ENCODE measurements at places on chromosomes 3 and 15.

DNA sequence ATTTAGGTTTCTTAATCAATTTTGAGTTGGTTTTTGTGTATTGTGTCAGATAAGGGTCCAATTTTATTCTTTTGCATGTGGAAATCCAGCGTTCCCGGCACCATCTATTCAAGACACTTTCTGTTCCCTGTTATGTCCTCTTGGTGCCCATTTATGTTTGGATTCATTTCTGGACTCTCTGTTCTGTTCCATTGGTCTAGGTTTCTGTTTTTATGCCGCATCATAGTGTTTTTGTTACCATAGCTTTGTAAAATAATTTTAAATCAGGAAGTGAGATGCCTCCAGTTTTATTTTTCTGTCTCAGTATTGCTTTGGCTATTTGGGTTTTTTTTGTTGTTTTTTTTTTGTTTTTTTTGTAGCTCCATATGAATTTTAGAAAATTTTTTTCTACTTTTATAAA lies 97.1 kb downstream of the LRRC28 start:
- H3K4me1 ChIP-seq = no peaks in the 10 kb centered on the region
- no peak for DNase-seq
- H3K27ac ChIP-seq = no peak overlapping the region
- no peaks in the 10 kb centered on the region for H3K27me3 ChIP-seq
- H3K4me3 ChIP-seq = no peak overlapping the region

DNA sequence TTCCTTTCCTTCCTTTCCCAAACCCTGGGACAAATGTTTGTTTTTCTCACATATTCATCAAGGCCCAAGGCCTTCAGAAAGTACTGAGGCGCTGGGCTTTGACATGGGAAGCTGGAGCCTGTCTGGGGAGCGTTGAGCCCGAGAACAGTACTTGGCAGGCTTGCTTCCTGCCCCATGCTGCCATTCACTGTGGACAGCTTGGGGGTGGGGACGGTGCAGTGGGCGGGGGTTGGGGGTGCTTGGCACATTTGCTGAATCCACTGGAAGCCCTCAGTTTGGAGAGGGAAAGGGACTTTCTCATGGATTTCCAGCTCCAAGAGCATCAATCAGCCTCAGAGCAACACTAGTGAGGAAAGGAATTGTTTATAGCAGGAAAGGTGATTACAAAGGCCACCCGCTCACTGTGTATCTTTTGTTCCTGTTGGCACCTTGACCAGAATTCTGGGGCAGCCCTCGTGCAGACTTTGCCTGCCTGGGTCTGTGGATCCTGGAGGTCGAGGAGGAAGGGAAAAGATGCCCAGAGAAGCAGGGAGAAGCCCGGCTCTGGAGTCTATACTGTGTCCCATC lies 199.8 kb upstream of the RGMA start:
- H3K36me3 ChIP-seq = no peaks in the 10 kb centered on the region
- H3K27me3 ChIP-seq = no peaks in the 10 kb centered on the region
- no peak for DNase-seq
- no peak overlapping the region for H3K27ac ChIP-seq
- no peak overlapping the region for H3K4me3 ChIP-seq

DNA sequence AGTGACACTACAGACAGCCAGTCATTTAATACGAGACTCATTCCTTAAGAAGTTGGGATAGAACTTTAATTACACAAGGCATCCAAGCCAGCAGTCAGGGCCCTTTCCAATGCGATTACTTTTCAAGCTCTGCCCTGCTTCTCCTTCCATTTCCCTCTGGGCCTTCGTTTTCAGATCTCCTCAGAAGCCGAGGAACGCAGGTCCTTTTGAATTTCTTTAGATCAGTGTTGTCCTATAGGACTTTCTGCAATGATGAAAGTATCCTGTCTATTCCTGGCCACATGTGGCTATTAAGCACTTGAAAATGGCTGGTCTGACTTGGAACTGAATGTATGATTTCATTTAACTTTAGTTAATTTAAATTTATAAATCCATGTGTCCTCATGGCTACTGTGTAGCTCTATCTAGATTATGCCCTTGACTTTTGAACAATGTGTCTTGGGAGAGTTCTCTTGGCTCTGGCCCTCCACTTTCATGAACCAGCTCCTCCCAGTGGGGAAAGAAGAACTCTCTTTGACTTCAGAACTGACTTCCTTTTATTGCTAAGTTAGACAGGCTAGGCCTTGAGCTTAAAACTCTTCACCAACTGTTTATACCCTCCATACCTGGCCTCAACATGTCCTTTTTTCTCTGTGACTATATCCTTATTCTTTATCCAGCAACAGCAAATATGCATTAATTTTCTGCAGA lies 22.6 kb downstream of the TGFBR2 start:
- no peak overlapping the region for H3K4me3 ChIP-seq
- no peaks in the 10 kb centered on the region for H3K36me3 ChIP-seq
- no peak overlapping the region for H3K27ac ChIP-seq
- DNase-seq = no peak
- H3K27me3 ChIP-seq = no peaks in the 10 kb centered on the region

DNA sequence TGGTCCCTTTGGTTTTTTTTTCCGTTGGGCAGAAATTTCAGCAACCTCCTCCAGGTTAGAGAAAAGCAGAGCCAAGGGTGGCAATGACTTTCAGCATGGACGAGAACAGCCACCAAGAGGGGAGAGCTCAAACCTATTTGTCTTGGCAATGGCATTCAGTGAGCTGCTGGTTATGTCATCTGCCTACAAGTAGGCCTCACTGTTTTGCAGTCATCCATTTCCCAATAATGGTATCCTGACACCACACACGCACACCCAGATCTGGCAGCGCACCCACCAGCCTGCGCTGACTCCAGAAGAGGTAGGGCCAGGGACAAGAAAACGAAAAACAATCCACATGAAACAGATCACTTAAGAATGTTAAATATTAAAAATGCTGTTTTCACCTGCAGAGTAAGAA lies 92.3 kb downstream of the MAGI1 start:
- no peaks in the 10 kb centered on the region for H3K36me3 ChIP-seq
- no peak overlapping the region for H3K27ac ChIP-seq
- no peak for DNase-seq
- H3K27me3 ChIP-seq = no peaks in the 10 kb centered on the region
- H3K4me1 ChIP-seq = peaks cover 9% of the 10 kb centered on the region

- H3K27ac ChIP-seq = no peak overlapping the region
- H3K27me3 ChIP-seq = peaks cover 50% of the 10 kb centered on the region
- no peak overlapping the region for H3K4me3 ChIP-seq
- no peaks in the 10 kb centered on the region for H3K36me3 ChIP-seq
- DNase-seq = no peak
- H3K4me1 ChIP-seq = peaks cover 3% of the 10 kb centered on the region
Observed at GRCh38 chr15:96320107-96320506, 10.4 kb upstream of the NR2F2 start.

- H3K4me1 ChIP-seq = no peaks in the 10 kb centered on the region
- H3K36me3 ChIP-seq = no peaks in the 10 kb centered on the region
- H3K4me3 ChIP-seq = no peak overlapping the region
- no peaks in the 10 kb centered on the region for H3K27me3 ChIP-seq
- no peak overlapping the region for H3K27ac ChIP-seq
Observed at GRCh38 chr3:81967393-81967792, 205.9 kb upstream of the GBE1 start.

GRCh38 chr3:101038393-101038792 lies 45.2 kb upstream of the ABI3BP start:
- H3K36me3 ChIP-seq = no peaks in the 10 kb centered on the region
- no peak for DNase-seq
- H3K4me3 ChIP-seq = no peak overlapping the region
- peaks cover 3% of the 10 kb centered on the region for H3K4me1 ChIP-seq
- no peak overlapping the region for H3K27ac ChIP-seq
- H3K27me3 ChIP-seq = no peaks in the 10 kb centered on the region

DNA sequence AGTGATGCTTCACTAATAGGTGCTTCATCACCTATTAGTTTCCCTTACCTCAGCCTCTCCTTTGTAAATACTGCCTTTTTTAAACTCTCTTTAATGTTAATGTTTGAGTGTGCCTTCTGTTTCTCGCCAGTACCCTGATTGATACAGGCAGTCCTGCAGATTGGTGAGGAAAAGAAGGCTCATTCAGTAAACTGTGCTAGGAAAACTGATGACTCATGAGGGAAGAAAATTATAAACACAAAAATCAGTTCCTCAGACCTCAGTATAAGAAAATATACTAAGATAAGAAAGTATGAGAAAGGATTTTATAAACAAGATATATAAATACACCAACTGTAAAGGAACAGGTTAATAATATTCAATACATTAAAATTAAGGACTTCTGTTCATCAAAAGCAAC lies 54.8 kb upstream of the OXTR start:
- H3K4me1 ChIP-seq = no peaks in the 10 kb centered on the region
- H3K36me3 ChIP-seq = no peaks in the 10 kb centered on the region
- H3K27me3 ChIP-seq = no peaks in the 10 kb centered on the region
- no peak overlapping the region for H3K4me3 ChIP-seq
- H3K27ac ChIP-seq = no peak overlapping the region

GRCh38 chr3:79351699-79352098 lies 416.1 kb downstream of the ROBO1 start:
- no peak for DNase-seq
- no peak overlapping the region for H3K27ac ChIP-seq
- H3K4me3 ChIP-seq = no peak overlapping the region

- H3K27me3 ChIP-seq = no peaks in the 10 kb centered on the region
- no peaks in the 10 kb centered on the region for H3K36me3 ChIP-seq
- no peak overlapping the region for H3K27ac ChIP-seq
- DNase-seq = no peak
- H3K4me3 ChIP-seq = no peak overlapping the region
- H3K4me1 ChIP-seq = no peaks in the 10 kb centered on the region
Observed at GRCh38 chr15:71649894-71650293, 160.5 kb upstream of the NR2E3 start.

DNA sequence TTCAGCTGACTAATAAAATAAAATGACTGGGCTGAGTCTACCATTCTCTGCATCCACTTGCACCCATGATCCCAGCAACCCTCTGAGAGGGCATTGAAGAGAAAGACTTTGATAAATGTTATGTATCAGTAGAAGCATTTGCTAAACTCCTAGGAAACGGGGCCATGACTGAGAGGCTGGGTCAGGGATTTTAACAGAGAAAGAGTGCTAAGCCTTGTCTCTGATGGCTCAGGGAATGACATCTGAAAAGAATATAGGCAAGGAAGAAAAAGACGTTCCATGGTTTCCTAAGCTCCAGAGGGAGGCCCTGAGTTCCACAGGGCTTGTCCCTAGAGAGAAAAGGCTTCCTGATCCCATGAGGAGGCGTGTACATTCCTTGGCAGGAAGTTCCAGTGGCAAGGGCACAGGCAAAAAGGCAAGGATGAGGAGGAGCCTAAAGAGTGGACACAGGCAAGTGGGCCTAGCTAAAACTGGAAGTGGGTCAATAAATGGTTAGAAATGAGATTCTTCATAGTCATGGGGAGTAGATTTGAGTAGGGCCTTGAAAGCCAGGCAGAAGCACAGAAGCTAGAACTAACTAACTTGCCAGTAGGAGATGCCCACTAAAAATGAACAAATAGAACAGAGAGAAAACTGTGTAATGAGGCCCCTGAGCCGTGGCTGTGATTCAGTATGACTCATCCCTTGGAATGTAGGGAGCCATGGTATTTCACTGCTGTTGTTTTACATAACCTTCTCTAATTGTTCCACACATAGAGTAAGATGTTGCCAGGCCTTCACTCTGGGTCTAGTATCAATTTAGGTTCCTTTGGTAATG lies 44.9 kb upstream of the MANF start:
- H3K36me3 ChIP-seq = no peaks in the 10 kb centered on the region
- no peaks in the 10 kb centered on the region for H3K4me1 ChIP-seq
- no peak for DNase-seq

DNA sequence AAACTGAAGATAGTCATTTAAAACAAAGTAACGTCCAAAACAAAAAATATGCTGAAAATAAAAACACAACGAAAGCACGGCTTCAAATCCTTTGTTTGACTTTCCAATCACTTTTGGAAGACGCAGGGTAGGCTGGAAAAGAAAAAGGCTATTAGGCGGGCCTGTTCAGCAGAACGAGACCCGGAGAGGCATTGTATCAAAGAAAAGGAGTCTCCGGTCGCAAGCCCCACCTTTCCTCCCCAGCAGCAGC lies 691 bp downstream of the SENP7 start:
- no peaks in the 10 kb centered on the region for H3K36me3 ChIP-seq
- H3K27me3 ChIP-seq = no peaks in the 10 kb centered on the region
- 0 out of 2 replicates have a peak, but pooled peaks cover 1% of the 10 kb centered on the region for H3K4me1 ChIP-seq
- DNase-seq = no peak
- H3K4me3 ChIP-seq = peak overlapping the region; percentile 46

DNA sequence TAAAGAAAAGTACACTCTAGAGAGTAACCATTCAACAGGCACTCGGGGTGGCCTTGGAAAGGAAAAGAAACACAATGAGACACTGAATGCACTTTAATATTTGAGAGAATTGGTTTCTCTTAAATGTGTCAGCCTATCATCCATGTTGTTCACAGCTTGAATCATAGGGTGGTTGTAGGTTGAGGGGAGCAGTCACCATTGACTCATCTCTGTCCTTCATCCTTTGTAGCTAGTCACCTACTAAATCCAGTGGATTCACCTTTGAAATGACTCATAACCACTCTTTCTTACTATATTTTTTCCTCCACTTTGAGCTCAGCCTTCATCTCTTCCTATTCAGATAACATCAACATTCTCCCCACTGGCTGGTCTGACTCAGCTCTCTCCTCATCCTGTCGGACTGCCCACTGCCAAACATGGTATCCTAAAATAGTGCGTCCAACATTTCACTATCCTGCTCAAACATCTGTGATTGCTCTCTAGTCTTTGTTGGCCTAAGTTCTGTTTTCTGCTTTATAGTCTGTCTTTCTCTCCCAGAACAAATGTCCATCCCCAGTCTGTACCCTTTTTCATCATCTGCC lies 182.7 kb upstream of the GADL1 start:
- H3K27me3 ChIP-seq = no peaks in the 10 kb centered on the region
- H3K36me3 ChIP-seq = no peaks in the 10 kb centered on the region
- H3K4me1 ChIP-seq = no peaks in the 10 kb centered on the region
- DNase-seq = no peak
- no peak overlapping the region for H3K27ac ChIP-seq
- no peak overlapping the region for H3K4me3 ChIP-seq

DNA sequence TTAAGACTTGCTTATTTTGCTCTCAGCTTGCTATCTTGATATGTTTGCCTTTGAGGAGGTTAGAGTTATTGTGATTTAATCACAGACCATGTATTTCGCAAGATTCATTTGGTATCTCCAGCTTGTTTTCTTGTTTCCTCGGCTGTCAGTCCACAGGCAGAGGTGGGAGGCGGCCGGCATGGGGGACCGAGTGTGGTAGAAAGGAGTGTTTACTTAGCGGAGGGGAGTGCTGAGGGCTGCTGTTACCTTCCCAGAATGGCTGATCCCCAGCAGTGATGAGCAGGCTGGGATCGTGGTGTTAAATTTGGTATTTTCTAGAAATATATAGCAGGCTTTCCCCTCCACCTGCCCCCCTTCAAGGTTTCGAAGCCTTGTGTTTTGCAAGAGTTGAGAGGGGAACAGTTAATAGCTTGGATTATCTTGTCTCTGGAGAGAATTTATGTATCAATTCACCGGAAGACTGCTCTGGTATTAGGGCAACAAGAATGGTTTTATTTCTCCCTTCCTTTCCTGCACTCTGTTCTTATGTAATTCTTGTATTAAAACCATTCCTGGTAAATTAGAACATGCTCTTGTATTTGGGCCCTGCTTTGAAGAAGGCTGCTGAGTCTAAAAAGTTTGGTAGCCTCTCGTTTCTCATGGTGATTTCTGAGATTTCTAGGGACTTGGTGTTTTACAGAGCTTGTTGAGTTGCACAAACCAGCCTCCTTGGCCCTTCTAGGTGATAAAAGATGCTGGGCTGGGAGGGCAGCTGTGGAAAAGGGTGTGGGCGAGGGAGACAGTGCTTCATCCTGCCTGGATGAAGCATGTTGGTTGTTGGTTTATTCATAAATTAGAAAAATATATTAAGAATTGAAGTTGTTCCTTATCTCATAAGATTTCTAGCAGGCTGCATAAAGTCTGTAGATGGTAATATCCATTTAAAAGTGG lies 151.4 kb downstream of the IGF1R start:
- H3K27me3 ChIP-seq = no peaks in the 10 kb centered on the region
- no peaks in the 10 kb centered on the region for H3K36me3 ChIP-seq
- no peak overlapping the region for H3K27ac ChIP-seq
- no peak overlapping the region for H3K4me3 ChIP-seq
- DNase-seq = no peak
- H3K4me1 ChIP-seq = peaks cover 19% of the 10 kb centered on the region

All from iPS DF 6.9 (cell line).